ENCODE measurements at places on chromosomes 4 and X. TPM values are rescaled to one million over a fixed set of nuclear protein-coding genes. Genes with fewer than 3 reads are reported as not detected.

GRCh38 chr4:1753697-1754311 lies 32.5 kb downstream of the TACC3 start:
- no peak for DNase-seq

CCNB3 gene
- 2.3 TPM for total RNA-seq

- DNase-seq = no peak
These were observed 37.2 kb downstream of the FRMD7 start for GRCh38 chrX:132090403-132091159.

DNA sequence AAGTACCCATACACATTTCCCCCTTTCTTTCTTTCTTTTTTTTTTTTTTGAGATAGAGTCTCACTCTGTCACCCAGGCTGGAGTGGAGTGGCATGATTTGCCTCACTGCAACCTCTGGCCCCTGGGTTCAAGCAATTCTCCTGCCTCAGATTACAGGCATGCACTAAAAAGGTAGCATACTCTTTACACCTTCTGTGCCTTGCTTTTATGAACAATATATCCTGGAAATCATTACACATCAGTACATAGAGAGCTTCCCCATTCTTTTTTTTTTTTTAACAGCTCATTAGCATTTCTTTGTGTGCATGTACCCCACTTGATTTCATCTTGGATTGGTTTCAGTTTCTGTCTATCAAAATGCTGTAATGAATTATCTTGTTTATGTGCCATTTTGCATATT lies 18.6 kb upstream of the HSD17B10 start:
- no peak for DNase-seq

GRCh38 chr4:88359558-88359957 lies 19.1 kb upstream of the HERC6 start:
- DNase-seq = no peak

MAGEE1 gene
- 11.8 TPM for total RNA-seq

DNA sequence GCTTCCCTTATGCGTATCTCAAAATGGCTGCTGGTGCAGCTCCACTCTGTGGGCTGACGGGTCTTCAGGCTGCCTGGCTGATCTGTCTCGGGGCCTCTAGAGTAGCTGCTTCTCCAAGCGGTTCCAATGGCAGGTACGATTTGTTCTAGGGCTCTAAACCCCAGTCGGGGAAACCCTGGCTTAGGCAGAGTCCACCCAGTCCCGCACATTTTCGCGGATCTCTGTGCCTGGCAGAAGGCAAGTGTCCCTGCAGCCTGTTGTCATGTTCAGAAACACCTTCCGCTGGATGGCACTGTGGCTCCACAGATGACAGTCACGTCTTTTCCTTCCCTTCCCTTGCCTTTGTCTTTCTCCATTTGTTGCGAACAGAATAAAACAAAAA lies 54.4 kb downstream of the NBDY start:
- peak; percentile 83 for DNase-seq

DNA sequence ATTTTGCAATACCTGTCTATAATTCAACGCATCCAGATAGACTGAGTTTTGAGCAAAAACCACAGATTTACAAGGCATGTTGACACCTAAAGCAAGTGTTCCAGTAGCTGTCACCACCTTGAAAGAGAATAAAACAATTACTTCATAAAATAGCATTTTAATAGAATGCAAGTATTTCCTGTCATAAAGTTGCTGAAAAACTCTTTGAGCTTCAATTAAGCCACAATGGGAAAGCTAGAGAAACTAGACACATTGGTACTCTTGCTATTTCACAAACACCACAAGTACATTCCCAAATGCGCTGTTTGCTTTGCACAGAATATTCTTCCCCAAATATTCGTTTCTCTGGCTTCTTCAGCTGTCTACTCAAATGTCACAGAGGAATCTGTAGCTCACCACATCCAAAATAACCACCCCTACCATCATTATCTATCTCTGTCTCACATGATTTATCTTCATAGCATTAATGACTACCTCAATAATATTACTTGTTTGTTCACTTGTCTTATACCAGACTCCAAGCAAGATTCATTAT lies 70.3 kb downstream of the DDX60 start:
- no peak for DNase-seq

DCUN1D4 gene
- total RNA-seq = 31.4 TPM

- DNase-seq = no peak
These were observed 90.4 kb downstream of the ZC4H2 start for GRCh38 chrX:64885850-64886249.

GRCh38 chrX:134469486-134469885 lies 9.5 kb downstream of the HPRT1 start:
- DNase-seq = no peak

GRCh38 chr4:107862658-107863057 lies 37.9 kb downstream of the SGMS2 start:
- no peak for DNase-seq

F9 gene
- total RNA-seq = not detected

GRCh38 chr4:48905363-48906015 lies 1.1 kb downstream of the OCIAD2 start:
- no peak for DNase-seq
